ENCODE measurements at places on chromosomes 2 and 18. TPM values are rescaled to one million over a fixed set of nuclear protein-coding genes. Genes with fewer than 3 reads are reported as not detected.
A peak's percentile ranks its signal among the peaks of the same experiment; 100 is the strongest.

DNA sequence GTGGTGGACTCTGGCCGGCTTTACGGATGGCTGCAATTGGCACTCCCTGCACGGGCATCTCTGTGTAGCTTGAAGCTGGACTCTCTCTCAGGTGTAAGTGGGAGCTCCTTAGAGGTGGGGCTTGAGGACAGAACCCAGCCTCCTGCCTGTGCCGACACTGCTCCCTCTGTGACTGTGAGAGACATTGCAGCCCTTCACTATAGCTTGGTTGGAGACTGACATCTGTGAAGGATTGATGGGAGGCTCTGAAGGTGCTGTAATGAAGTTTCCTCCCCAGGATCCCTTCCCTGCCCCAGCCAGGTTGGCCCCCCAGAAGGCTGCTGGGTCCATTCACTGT, 166.7 kb downstream of the SH3RF3 start:
- DNase-seq, result no peak

DNA sequence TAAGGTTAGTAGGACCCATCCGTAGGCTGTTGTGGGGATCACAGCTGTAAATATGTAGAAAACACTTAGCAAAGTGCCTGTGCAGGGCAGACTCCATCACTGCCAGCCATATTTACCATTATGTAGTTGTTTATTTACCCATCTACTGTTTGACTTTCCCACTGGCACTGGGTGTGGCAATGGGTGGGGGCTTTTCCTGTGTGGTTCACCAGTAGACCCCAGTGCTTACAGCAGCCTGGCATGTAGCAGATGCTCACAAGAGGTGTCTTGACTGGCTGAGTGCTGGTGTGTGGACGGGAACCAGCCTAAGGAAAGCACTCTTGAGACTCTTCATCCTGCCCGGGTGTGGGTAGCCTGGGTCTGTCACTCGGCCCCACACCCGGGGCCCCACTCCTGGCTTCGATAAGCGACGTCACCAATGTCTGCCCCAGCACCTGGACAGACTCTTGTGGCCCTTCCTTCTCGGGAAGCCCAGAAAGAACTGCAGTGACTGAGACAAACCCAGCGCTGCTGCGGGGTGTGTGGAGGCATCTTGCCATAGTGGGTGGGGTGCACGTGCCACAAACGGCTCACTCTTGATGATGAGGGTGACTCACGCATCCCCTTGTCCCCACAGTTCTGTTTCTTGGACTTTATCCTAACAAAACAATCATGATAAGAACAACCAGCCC, 78.3 kb downstream of the HDAC4 start:
- no peak for DNase-seq

DNA sequence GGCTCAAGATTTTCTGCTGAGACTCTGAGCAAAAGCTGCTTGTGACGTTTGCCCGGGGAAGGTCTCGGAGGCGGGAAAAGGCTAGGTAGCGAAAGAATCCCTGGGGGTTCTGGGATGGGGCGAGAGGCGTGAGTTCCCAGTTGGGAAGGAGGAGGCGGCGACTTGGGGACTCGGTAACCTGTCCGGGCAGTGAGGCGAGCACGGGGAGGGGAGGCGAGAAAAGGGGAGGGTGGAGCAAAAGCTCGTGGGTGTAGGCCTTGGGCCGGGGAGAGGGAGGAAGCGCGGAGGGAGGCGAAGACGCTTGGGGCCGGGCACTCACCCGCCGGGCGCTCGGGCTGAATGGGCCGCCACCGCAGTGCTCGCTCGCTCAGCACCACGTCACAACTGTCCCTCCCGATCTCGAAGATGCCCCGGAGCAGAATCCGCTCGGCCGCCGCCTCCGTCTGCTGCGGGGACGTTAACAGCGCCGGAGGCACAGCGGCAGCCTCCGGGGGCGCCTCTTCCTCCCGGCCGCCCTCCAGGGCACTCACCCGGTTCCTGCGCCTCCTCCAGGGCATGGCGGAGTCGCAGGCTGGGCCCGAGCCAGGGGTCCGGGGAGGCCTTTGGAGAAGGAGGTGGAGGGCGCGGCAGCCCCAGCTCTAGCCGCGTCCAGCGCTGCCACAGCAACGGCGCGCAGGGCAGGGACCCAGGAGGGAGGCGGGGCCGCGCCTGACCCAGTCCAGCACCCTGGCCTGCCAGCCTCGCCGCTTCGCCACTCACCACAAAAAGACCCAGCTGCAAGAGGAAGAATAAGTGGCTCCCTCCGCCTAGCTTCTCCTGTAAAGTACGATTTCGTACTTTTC, at the start of gene CERKL:
Gene CERKL (minus strand): TSS at position 656 of the 842 bp plus-strand sequence. CDS start 99 bp downstream, at position 557.
- peak; percentile 10 for DNase-seq

DNA sequence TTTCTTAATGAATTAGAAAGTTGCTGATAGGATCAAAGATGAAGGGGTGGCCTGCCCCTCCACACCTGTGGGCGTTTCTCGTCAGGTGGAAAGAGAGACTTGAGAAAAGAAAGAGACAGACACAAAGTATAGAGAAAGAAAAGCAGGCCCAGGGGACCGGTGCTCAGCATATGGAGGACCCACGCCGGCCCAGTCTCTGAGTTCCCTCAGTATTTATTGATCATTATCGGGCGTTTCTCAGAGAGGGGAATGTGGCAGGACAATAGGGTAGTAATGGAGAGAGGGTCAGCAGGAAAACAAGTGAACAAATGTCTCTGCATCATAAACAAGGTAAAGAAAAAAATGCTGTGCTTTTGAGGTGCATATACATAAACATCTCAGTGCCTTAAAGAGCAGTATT, 144.3 kb downstream of the CCDC102B start:
- DNase-seq, result no peak

DNA sequence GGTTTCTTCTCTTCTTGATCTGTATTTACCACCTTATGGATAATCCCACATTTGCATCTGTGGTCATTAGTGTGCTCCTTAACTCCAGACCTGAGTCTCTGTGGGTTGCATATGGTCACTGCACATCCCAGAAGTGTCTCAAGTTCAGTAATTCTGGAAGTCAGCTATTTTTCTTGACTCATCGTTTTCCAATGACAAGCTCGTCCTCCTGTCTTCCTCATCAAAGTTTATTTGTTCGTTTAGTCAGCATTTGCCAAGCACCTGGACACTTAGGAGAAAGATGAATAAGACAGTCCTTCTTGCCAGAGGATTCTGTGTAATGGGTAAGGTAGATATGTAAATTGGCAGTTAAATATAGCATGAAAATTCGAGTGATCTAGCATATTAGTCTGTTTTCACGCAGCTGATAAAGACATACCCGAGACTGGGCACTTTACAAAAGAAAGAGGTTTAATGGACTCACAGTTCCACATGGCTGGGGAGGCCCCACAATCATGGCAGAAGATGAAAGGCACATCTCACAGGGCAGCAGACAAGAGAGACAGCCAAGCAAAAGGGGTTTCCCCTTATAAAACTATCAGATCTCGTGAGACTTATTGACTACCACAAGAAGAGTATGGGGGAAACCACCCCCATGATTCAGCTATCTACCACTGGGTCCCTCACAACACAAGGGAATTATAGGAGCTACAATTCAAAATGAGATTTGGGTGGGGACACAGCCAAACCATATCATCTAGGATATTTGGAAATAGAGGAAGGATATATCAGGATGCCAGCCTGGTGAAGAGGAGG, 19.4 kb downstream of the FASTKD2 start:
- no peak for DNase-seq

GRCh38 chr2:174632841-174633622, 35.4 kb upstream of the WIPF1 start:
- no peak for DNase-seq

GRCh38 chr18:23399067-23399466, 54.0 kb upstream of the RIOK3 start:
- no peak for DNase-seq

DNA sequence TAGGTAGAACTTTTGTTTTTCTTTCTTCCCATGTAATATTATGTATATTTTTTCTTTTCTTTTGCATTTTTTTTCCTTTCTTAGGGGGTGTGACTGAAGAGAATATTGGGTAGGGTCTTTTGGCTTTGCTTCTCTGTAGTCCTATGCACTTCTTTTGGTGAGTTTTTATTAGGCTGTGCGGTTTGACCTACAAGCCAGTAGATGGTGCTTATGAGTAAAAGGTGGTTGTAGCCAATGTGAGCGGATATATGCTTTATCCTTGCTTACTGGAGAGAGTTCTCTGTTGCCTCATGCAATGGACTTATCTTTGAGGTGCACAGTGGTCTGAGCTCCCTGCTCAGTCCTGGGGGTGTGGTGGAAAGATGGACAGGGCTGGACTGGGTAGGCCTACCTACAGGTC, 52.7 kb downstream of the DSEL start:
- no peak for DNase-seq

DNA sequence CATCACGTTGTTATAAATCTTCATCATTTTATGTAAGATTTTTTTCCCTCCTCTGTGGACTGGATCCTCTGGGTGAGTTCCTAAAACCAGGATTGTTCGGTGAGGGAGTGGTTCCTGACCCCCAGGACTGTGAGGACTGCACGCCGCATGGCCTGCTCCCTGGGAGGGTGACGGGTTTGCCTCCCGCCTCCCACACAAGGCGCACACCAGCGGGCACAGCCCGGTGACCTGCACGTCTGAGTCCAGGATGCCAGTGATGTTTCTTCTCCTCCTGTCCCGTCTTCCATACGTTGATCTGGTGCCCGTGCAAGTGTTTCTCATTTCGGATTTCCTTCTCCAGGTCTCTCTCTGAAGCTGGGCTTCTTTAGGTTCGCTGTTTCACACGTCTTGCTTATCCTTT, 27.1 kb downstream of the CTDP1 start:
- no peak for DNase-seq

DNA sequence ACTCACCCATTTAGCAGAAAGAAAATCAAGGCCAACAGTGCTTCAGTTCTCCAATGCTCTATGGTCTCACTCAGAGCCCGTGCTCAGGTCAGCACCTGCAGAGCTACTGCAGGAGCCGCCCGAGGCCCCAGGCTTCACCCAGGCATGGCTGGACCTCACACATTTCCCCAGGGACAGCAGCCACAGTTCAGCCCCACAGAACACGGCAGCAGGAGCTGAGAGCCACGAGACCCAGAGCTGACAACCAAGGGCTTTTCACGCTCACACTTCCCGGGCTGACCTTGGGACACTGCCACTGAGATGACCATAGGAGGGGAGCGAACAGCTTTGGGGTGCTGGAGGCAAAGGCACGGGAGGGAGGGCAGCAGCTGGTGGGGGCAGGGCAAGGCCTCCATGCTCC, 4.2 kb downstream of the TMEM18 start:
- no peak for DNase-seq

DNA sequence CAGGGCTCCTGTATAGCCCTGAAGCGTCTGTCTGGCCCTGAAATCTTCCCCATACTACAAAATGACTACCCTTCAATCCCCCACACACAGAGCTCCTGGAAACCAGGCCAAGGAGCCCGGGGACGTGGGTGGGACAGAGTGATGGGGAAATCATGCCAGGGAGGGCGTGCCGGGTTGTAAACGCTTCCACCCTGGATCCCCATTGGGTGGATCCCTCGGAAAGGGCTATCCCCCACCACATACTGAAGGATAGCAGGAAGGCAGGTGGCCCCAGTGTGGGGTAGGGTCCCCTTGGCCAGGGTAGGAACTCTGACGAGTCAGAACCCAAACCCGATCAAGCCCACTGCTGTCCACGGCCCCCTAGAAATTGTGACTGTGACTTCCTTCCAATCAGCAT, 91.7 kb downstream of the INHBB start:
- no peak for DNase-seq

- DNase-seq, result no peak
Observed at GRCh38 chr2:110874453-110875383, 142.3 kb downstream of the ACOXL start.

GRCh38 chr2:182917924-182918323, 51.5 kb upstream of the FRZB start:
- no peak for DNase-seq

DNA sequence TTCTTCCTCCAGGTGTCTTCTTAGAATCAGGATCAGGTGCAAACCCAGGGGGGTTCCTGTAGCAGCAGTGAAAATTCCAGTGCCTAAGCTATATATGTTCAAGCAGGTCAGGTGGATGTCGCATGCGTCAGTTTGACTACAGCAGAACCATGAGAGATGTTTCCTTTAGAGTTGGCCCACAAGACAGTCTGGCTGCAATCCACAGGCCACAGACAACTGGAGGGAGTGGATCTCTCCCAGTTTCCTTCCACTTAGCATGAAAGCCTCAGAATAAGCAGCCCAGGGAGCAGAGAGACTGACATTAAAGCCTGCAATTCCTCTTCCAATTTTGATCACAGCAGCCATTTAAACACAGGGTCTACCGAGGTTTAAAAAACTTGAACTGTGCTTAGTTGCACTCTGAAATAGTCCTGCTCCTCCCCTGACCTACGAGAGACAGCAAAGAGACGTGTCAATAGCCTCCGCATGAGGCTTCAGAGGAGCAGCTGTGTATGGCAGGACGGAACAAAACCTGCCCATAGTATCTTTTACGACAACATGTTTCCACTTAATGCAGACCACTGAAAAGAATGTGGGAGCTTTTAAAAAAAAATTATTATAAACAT, 988 bp upstream of the KCNE4 start:
- DNase-seq, result no peak

DNA sequence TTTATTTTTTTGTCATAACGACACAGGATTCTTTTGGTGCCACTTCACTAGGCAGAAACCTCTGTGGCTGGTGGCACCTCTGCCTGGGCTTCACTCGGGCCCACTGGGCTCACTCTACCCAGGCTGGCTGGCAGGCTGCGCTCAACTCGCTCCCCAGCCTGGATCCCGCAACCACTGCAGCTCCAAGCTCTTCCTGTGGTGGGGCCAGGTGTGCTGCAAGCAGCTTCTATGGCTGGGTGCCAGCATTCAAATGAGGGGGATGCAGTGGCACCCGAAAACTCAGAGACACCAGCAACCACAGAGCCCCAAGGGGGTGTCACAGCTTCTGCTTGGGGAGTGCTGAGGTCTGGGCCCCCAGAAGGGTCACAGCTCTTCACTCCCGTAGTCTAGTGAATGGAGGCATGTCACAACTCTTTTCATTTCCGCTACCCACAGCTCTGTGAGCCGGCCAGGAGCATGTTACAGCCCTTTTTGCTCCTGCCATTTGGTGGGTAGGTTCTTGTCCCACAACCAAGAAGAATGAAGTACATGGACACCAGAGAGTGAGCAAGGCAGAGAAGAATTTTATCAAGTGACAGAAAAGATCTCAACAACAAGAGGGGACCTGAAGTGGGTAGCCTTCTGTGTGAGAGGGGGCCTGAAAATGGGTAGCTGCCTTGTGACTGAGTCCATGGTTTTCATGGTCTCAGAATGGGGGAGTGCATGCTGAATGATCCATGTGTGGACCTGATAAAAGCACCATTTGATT, 170.1 kb downstream of the UBR3 start:
- no peak for DNase-seq

The MARCO gene
- total RNA-seq, result 6.0 TPM

The ATP5F1A gene
- total RNA-seq, result 370 TPM

The REEP1 gene
- total RNA-seq, result 0.58 TPM

The RNF144A gene
- 21.8 TPM for total RNA-seq

The IMPACT gene
- total RNA-seq, result 28.7 TPM
